NCI-H748 treated with DMSO at 0.1 percent for 48 hours (cell line): ENCODE measurements at places on chromosomes 11 and 22.

DNA sequence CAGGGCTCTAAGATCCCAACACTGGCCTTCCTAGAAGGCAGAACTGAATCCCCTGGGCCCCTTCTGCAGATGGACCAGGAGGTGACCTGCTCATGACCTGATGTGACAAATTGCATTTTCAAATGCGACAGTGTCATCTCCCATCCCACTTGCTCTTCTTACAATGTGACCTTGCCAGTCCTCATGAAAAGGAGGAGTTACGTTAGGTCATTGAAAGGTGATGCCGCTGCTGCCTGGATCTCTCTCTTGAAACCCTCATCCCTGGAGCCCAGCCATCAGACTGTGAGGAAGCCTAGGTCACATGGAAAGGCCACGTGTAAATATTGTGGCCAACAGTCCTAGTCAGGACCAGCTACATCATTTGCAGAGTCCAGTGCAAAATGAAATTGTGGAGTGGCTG lies 5.7 kb upstream of the C1QTNF4 start:
- DNase-seq, result no peak

GRCh38 chr11:17570034-17570433 lies 23.0 kb downstream of the OTOG start:
- no peak for DNase-seq

- no peak for DNase-seq
These were observed 3.3 kb upstream of the PACS1 start for GRCh38 chr11:66066751-66067150.

DNA sequence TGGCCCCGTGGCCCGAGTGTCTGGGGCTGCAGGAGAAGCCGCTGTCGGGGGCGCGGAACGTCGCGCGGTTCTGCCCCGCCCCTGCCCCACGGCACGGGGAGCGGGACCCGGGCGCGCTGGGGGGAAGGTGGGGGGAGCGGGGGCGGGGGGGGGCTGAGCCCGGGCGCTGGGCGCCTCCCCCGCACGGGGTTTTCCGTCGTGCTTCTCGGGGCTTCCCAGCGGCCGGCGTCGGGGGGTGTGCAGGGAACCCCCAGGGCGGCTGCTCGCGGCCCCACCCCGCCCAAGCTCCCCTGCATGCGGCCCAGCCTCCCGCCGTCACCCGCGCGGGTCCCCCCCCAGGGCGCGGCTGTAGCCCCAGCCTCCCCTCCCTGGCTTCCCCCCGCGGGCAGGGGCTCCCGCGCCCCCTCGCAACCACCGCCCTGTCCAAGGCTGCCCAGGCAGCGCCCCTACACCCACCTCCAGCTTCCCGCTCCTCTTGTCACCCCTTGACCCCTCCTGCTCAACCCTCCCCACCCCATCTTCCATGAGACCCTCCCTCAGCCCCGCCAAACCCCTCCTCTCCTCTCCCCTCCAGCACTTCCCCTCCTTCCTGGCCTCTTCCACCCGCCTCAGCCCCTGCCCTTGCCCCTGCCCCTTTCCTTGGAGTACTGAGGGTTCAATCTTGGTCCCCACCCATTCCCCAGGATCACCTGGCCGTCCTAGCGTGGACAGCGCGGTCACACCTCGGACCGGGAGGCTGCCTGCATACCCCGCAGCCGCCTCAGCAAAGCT lies 1.7 kb downstream of the IL17REL start:
- DNase-seq, result no peak

DNA sequence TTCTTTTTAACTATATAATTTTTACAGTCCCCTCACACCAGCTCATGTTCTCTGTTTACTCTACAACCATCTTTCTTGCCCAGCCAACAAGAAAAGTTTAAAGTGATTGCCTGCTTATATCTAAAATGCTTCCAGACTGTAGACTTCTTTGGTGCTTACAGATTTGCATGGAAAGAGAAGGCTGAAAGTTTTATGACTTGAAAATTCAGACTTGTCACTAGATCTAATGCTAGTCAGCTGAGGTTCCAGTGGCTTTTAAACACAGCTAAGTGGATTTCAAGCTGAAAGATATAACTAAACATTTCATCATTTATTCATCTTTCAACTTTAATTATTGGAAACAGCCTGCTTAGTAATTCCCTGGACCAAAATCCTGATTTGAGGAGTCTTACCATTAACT lies 178.4 kb downstream of the NAV2 start:
- no peak for DNase-seq

GRCh38 chr11:17529844-17530185 lies 14.4 kb downstream of the USH1C start:
- DNase-seq, result no peak

GRCh38 chr22:19916006-19916405 lies 25.6 kb upstream of the COMT start:
- DNase-seq, result no peak

- peak; percentile 73 for DNase-seq
These were observed at the start of gene TCF20 for GRCh38 chr22:42270510-42271190. Gene TCF20, minus strand, starts transcription at chr22:42270653. Its CDS starts 55,348 bp downstream, at chr22:42215305.

DNA sequence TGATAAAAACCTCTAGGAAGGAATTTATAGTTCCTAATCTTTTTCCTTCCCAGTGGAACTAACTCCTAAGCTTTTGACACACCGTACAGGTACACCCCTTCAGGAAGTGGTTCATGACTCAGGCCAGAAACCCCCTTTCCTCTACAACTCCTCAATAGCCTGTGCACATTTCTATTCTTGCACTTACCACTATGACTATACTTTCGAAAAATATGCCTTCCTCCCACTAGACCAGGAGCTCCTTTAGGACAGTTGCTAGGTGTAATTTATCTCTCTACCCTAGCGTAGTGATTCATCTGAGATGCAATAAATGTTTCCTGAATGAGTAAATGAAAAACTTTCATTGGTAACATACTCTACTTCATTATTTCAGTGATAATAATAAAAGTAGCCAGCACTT lies 14.5 kb downstream of the MAP6 start:
- DNase-seq, result no peak

GRCh38 chr11:2563213-2564007 lies 118.6 kb downstream of the KCNQ1 start:
- DNase-seq, result no peak

DNA sequence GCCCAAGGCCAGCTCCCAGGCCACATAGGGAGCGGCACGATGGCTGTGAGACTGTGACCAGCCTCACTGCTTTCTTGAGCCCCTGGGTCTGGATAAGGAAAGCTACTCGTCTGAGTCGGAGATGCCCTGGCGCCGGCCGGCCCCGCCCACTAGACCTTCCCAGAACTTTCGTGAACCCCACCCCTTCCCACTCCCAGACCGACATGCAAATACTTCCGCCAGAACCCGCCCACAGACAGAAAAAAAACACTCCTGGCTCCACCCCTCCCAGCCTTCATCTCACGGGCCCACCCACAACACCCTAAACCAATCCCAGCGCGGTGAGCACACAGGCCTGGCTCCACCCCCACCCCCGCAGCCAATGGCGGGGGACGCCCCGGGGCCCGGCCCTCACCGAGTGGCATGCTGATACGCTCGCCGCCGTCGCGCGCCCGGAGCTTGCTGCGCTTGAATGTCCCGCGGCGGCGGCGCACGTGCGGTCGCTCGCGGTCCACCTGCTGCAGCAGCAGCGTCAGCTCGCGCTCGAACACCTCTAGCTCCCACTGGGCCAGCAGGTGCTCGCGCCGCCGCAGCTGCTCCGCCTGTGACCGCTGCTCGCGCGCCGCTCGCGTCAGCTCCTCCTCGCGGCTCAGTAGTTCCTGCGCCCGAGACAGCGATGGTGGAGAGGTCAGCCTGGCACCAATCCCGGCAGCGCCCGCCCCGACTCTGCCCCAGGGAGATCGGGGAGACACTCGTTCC lies 7.0 kb downstream of the MAP3K11 start:
- DNase-seq, result peak; percentile 35

DNA sequence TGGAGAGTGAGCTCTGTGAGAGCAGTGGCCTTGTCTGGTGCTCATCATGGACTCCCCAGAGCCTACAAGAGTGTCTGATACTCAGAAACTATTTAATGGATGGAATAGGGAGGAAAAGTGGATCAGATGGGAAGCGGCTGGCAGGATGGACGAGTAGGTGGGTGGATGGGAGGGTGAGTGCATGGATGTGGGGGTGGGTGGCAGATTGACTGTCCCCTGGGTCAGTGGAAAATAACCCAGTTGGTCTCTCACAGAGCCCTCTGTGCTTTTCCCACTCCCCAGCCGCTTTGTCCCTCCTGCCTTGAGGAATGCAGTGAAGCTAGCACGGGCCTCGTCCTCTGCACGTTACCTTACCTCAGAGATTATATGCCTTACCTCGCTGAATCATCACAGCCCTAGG lies 5.9 kb downstream of the SPI1 start:
- DNase-seq, result no peak

GRCh38 chr22:40436505-40437431 lies 66.4 kb downstream of the SGSM3 start:
- peak; percentile 13 for DNase-seq

GRCh38 chr11:43834286-43834685 lies 46.3 kb upstream of the ALKBH3 start:
- DNase-seq, result peak; percentile 48

- DNase-seq, result no peak
These were observed 3.6 kb downstream of the MMP1 start for GRCh38 chr11:102794382-102794781.

- no peak for DNase-seq
These were observed 95.2 kb upstream of the TP53I11 start for GRCh38 chr11:45045683-45046471.

GRCh38 chr11:90753546-90753945 lies 530.7 kb upstream of the CHORDC1 start:
- no peak for DNase-seq

- no peak for DNase-seq
These were observed 361.5 kb downstream of the TBC1D22A start for GRCh38 chr22:47123827-47124442.

GRCh38 chr11:32430568-32431381 lies 4.6 kb downstream of the WT1 start:
- no peak for DNase-seq

DNA sequence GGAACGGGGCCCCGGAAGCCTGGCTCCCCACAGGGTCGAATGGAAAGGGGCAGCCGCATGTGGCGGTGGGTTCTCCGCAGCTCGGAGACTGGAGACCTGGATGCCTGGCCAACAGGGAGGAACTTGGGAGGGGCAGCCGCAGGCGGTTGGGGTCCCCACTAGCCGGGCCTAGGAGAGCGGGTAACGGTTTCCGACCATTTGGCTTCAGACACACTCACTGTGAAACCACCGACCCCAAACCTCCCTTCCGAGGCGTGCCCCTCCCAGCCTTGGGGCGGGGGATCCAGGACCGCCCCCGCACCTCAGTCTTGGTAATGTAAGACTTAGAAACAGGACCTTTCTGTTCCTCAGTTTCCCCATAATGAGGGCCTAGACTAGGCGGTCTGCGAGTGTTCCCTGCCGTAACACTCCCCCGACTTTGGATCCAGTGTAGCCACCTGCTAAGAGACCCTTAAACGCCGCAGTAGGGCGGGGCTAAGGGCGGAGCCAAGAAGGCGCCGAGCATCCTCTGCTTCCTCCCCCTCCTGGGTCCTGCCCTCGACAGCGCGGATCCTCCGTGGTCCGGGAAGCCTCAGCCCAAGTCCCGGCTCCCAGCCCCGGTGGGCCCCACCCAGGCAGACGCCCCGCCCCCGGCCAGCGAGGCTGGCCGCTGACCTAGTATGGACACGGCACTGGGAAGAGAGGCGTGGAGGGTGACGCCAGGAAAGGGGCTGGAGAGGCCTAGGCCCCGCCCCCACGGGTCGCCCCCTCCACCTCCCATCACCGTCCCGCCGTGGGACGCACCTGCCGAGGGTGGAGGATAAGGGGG lies 1.8 kb upstream of the RASGRP2 start:
- no peak for DNase-seq

DNA sequence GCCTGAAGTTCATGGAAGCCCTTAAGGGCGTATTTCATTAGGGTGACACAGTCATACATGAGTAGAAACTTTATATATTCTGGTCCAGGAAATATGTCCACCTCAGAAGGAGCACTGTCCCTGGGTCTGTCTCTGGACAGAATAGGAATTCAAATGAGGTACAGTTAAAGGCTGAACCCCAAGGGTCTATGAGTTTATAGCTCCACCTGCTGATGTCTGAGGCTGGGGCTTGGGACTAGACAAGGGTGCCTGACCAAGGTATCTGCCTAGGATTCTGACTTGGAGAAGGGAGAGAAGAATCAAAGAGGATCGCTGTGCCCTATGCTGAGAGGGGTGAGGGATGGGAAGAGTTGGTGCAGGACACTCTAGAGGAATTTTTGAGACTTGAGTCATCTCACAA lies 14.9 kb downstream of the HEPHL1 start:
- DNase-seq, result no peak

- DNase-seq, result no peak
These were observed 7.1 kb downstream of the LARGE2 start for GRCh38 chr11:45929486-45930030.

DNA sequence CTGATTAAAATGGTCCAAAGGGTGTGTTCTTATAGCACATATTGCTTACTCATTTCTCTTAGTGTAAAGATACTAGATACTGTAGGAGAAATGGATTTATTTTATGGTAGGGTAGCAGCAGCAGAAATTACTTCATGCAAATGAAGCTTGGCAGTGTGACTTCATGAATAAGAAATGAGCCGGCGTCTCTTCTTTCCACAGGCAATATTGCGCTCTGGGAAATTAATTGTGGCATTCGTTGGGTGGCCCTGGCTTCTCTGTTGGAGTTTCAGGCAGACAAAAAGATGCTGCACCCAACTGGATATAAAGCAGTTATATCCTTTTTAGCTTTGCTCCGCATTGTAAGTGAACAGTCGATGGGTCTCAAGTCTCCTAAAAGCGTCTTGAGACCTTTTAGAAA lies 211.0 kb upstream of the NAV2 start:
- DNase-seq, result no peak

DNA sequence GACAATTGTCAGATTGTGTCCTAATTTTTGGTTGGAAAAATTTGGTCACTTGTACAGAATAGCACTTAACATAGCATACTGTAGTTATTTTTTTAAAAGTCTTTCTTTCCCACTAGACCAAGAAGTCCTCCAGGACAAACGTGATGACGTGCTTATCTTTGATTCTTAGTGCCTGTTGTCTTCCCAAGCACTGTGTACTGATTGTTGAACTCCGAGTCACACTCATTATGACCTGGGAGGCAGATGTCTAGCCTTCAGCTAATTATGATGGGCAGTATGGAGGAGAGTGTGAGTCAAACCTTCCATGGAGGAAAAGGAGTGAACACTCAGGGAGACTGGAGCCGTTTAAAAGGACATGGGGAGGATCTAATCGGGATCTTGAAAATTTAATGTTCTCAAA lies 119.8 kb downstream of the SPON1 start:
- no peak for DNase-seq

DNA sequence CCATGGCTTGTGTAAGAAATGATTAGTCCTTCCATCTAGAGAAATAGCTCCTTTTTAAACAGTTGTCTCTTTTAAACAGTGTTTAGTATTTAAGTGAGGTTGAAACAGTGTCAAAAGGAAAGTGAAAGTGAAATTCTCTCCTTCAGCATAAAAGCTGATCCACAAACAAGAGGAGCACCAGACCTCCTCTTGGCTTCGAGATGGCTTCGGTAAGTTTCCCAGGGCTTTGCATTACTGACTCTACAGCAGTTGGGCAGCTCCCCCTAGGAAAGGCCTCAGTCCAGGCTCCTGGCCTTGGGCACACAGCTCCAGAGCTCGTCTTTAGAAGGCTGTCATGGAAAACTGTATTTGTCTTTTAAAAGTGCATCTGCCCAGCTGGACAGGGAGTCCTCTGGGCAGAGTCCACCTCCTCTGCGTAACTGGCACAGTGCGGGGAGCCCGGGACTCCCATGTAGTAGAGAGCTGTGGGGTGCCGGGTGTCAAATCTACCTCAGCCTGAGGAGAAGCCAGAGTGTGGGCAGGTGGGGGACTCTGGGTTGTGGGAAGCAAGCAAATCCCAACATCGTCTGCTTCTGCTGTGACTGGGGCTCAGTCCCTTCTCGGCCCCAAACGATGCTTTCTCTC lies at the start of gene PLAAT4:
Gene PLAAT4, plus strand, starts transcription at position 140 of the 624 bp plus-strand sequence. Its CDS starts 61 bp downstream, at position 201.
- DNase-seq, result no peak

- DNase-seq, result no peak
These were observed 47.3 kb upstream of the TSKU start for GRCh38 chr11:76735841-76736240.

- DNase-seq, result no peak
These were observed 29.2 kb downstream of the ADAMTS15 start for GRCh38 chr11:130477586-130478203.
